ENCODE measurements at places on chromosomes 3 and 15.

DNA sequence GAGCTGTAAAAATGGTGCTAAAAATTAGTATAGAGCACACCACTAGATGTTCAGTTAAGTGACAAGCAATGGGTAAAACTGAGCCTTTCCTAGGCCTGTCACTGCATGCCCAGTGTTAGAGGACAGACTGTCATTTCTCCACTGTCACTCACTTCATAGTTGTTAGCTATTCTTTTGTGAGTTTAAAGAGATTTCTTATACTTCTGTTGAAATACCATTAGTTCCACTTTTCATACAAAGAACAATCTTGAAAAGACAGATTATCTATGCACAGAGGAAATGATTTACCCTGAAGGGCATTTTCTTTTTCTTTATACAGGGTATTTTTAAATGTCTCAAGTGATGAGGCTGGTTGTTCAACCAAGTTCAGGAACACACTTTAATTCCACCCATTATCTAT is 28.3 kb upstream of the CHMP2B start:
- no peak for DNase-seq

DNA sequence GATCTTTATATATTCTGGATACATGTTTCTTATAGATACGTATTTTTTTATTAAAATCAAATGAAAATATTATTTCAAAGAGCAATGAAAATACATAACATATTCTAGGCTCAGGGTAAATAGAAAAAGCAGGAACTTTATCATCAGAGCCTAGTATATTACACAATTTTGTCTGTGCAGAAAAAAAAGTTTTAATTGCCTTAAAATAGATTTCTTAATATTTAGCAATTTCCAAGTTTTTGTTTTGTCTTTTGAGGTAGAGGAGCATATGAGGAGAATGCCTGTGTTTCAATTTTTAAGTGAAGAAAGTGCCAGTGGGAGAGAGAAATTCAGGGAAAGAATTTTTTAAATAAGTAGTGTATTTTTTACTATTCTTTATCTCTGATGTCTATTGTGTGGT is 10.5 kb downstream of the CAPN7 start:
- DNase-seq: no peak

- DNase-seq: peak; percentile 83
Measured at GRCh38 chr3:42012935-42013690, 51.2 kb upstream of the ULK4 start.

DNA sequence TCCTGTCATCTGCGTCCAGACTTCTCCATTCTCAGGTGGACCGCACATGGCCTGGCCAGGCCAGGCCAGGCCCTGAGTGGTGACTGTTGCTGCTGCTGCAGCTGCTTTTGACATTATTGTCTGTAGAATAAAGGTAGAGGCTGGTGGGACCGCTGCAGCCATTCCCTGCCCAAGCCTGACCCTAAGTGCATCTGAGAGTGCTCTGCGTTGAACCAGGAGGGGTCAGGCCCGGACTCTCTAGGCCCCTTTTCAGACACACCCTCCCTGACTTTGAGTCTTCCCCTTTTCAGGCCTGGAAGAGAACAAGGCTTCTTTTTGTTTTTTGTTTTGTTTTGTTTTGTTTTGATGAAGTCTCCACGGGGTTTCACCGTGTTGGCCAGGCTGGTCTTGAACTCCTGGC is 54.6 kb upstream of the FLNB start:
- DNase-seq: no peak

- DNase-seq: no peak
Measured at GRCh38 chr3:189944285-189945145, 176.2 kb downstream of the P3H2 start.

GRCh38 chr15:89015412-89016097 is 72.7 kb upstream of the ABHD2 start:
- DNase-seq: no peak

DNA sequence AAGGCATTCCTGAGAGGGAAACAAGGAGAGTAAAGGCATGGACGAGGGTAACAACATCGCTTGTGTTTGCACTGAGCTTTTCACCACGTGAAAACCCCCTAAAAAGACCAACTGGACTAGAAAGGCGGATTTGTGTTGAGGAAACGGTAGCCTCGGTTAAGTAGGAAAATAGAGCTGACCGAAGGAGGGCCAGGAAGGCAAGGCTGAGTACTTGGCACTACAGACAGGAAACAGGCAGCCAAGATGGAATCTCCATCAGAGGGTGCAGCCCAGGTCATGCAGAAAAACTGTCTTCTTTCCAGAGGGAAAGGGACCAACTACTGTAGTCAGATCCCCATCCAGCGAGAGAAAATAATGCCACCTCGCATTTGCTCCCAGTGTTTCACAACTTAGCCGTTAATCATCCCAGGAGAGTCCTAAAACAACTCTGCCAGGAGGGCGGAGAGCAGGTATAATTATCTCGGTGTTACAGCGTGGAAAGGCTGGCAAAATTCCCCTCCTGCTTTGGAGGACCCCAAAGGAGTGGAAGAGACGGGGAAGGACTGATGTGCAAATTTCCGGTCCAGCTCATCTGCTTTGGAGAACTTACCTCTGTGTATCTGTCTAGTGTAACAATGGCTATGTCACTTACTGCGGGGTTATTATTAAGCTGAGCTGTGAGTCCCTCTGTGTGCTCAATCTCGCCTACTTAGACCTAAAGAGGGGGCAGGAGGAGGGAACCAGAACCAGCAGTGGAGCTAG is 77.2 kb downstream of the MYO1E start:
- no peak for DNase-seq

- DNase-seq: no peak
Measured at GRCh38 chr15:45156744-45157455, 27.1 kb downstream of the DUOX1 start.

DNA sequence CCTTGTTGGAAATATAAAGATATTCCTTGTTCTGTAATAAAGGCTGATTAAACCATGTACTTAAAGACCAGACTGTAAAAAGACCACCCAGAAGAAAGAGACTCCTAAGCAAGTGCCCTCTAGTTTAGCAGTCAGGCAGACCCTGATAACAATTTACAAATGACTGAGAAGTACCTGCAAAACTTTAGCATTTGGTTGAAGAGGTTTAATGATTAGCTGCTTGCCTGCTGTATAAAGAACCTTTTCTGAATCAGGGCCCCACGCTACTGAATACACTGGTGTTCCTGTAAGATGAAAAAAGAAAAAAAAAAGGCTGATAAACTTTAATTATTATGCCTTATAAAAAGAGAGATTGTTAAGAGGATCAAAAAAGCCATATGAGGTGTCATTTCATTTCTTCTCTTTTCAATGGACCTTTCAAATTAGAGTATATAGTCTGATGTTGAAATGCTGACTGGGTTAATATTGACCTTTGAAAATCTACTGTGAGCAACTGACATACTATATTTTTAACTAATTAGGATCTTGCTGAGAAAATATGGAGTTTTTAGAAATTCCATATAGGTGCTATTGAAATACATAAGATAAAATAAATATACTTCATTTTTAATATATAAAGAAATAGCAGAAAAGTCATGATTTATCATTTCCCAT is 33.0 kb downstream of the IFT80 start:
- DNase-seq: no peak

DNA sequence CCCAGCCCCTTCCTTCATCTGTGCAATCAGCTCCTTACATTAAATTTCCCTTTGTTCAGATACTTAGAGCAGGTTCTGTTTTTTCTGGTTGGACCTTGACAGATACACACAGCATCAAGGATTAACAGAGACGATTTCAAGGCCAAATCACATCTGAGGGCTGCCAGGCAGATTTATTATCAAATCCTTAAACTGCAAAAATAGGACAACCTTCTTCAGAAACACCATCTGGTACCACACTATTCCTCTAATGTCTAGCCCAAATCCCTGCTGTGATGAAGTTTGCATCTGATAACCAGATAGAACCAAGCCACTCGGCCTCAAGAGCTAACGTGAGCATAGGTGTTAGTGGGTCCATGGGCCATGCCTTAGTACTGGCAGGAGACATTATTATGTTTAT is 250.7 kb upstream of the PROK2 start:
- no peak for DNase-seq
